ENCODE measurements at places on chromosomes 1 and 21. TPM values are rescaled to one million over a fixed set of nuclear protein-coding genes. Genes with fewer than 3 reads are reported as not detected.

UTP25 gene
- polyA plus RNA-seq: 8.4 TPM

LRRC53 gene
- polyA plus RNA-seq: 0.25 TPM

IQCC gene
- polyA plus RNA-seq: 5.5 TPM

AMIGO1 gene
- 2.0 TPM for polyA plus RNA-seq

GRCh38 chr1:80194221-80194620 is 1187.7 kb upstream of the ADGRL4 start:
- no peak overlapping the region for H3K27ac ChIP-seq
- no peaks in the 10 kb centered on the region for H3K27me3 ChIP-seq
- no peaks in the 10 kb centered on the region for H3K4me1 ChIP-seq
- H3K36me3 ChIP-seq: no peaks in the 10 kb centered on the region

DNA sequence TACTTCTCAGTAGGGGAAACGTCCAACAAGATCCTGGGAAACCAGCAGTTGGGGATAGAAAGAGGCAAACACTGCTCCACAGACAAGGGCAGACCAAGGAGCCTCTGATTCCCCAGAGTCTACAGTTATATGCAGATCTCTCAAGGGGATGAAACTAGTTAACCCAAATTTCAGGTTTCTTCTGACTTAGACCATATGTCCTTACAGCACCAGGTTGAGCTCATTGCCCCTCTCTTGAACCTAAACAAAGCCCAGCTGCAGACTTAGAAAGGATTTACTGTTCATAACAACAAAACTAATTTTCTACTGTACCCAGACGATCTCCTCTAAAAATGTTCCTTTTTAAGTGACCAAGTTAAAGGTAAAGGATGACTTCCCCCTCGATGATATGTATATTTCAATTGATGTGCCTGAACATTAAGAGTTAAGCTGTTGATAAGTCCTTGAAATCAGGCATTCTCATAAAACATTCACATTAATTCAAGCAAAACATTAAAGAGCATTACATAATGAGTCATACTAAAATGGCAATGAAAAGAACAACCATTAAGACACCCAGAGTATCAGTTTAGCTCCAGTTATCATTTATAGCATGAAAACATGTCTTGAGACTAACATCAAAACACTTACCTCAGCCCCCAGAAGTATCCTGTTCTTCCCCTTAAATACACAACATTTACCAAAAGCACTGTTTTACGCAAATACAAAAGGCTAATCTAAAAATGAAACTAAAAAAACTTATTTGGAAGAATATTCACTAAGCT is 24.1 kb downstream of the SMYD3 start:
- no peak overlapping the region for H3K27ac ChIP-seq
- no peak for DNase-seq
- no peak overlapping the region for H3K4me3 ChIP-seq
- no peaks in the 10 kb centered on the region for H3K36me3 ChIP-seq
- H3K4me1 ChIP-seq: no peaks in the 10 kb centered on the region
- no peaks in the 10 kb centered on the region for H3K27me3 ChIP-seq

DNA sequence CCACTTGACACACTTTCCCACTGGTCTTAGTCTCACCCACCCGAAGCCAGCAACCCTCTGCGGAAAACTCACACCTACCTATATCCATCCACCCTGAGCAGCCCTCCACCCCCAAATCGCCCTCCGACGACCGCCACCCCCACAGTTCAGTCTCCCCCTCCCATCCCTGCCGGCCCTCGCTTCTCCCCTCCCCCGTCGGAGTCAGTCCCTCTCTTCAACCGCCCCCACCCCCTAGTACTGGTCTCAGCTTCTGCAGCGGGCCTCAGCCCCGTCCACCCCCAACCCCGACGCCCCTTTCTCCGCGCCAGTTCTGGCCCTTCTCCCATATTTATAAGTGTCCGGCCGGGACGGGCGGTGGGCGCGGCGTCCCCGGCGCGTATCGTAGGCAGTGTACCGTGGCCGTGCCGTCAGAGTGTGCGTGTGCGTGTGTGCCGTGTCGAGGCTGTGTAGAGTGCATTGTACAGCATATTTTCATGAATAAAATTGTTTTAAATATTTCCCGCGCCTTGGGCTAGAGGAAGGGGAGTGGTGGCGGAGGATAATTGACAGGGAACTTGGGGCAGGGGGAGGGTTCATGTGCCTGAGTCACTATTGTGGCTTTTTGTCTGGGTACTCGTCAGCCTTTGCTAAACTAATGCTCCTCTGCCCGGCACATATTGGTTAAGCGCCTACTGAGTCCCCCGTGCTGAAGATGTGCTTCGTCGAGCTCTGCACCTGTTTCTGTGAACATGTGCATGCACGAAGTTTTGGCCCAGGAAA is 22.0 kb downstream of the FOXO6 start:
- no peak for DNase-seq
- peaks cover 40% of the 10 kb centered on the region for H3K4me1 ChIP-seq
- H3K27ac ChIP-seq: peak overlapping the region; percentile 53
- peaks cover 35% of the 10 kb centered on the region for H3K27me3 ChIP-seq

DNA sequence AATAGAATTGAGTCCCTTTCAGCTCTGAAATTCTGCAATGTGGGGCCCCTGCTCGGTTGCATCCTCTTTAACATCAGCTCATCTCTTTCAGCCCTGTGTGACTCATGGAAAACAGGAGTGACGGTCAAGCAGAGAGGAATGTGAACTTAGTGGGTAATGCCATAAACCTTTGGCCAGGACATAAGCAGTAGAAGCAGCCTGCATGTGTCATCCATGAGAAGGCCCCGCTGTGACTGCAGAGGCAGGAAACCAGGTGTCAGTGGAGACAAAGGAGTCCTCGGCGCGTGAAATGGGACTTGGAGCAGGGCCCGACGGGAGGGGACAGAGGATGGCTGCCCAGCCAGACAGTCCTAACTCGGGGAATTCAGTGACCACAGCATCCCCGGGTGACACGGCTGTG is 21.1 kb upstream of the EPHB2 start:
- H3K36me3 ChIP-seq: no peaks in the 10 kb centered on the region
- H3K4me1 ChIP-seq: peaks cover 5% of the 10 kb centered on the region

GRCh38 chr1:212953321-212953720 is 3.0 kb downstream of the VASH2 start:
- no peak overlapping the region for H3K27ac ChIP-seq
- DNase-seq: no peak
- H3K4me3 ChIP-seq: no peak overlapping the region
- peaks cover 33% of the 10 kb centered on the region for H3K27me3 ChIP-seq
- no peaks in the 10 kb centered on the region for H3K36me3 ChIP-seq
- peaks cover 14% of the 10 kb centered on the region for H3K4me1 ChIP-seq

- H3K27me3 ChIP-seq: no peaks in the 10 kb centered on the region
- H3K36me3 ChIP-seq: peaks cover 9% of the 10 kb centered on the region
- peak overlapping the region; percentile 85 for H3K4me3 ChIP-seq
- DNase-seq: no peak
- H3K4me1 ChIP-seq: peaks cover 21% of the 10 kb centered on the region
These were observed 1.8 kb downstream of the RNPC3 start for GRCh38 chr1:103527331-103527730.

- peaks cover 12% of the 10 kb centered on the region for H3K4me1 ChIP-seq
- no peaks in the 10 kb centered on the region for H3K27me3 ChIP-seq
- no peaks in the 10 kb centered on the region for H3K36me3 ChIP-seq
- no peak overlapping the region for H3K4me3 ChIP-seq
- H3K27ac ChIP-seq: peak overlapping the region; percentile 49
These were observed 6.2 kb upstream of the ZNF281 start for GRCh38 chr1:200415789-200416593.
